Left kidney (tissue), 8 donors: ENCODE measurements at places on chromosomes 5 and 9. TPM values are rescaled to one million over a fixed set of nuclear protein-coding genes. Genes with fewer than 3 reads are reported as not detected.

CFAP157 gene
- polyA plus RNA-seq = 4.3 TPM

PCDHA2 gene
- 0.20 TPM for polyA plus RNA-seq

ARHGEF28 gene
- polyA plus RNA-seq = 60.1 TPM

SOHLH1 gene
- not detected for polyA plus RNA-seq

FOXD1 gene
- polyA plus RNA-seq = 11.1 TPM

LCN15 gene
- 0.23 TPM for polyA plus RNA-seq

SLC6A7 gene
- 0.12 TPM for polyA plus RNA-seq

STPG3 gene
- polyA plus RNA-seq = 1.5 TPM

PDGFRB gene
- 137 TPM for polyA plus RNA-seq

CARD9 gene
- polyA plus RNA-seq = 1.8 TPM

ADAMTS19 gene
- polyA plus RNA-seq = 6.8 TPM

IFNB1 gene
- polyA plus RNA-seq = not detected

TOPORS gene
- polyA plus RNA-seq = 37.5 TPM

ORM2 gene
- polyA plus RNA-seq = not detected

TRPM3 gene
- 15.4 TPM for polyA plus RNA-seq

EGFL7 gene
- polyA plus RNA-seq = 38.8 TPM

GADD45G gene
- 1.7 TPM for polyA plus RNA-seq

ZNF354B gene
- polyA plus RNA-seq = 34.4 TPM

NEURL1B gene
- 14.8 TPM for polyA plus RNA-seq

PPP1R26 gene
- polyA plus RNA-seq = 31.2 TPM

UBE2QL1 gene
- polyA plus RNA-seq = 0.70 TPM

CTSV gene
- 32.0 TPM for polyA plus RNA-seq

GIN1 gene
- 14.3 TPM for polyA plus RNA-seq

HMCN2 gene
- 0.98 TPM for polyA plus RNA-seq

BARX1 gene
- polyA plus RNA-seq = 0.25 TPM

ENTPD2 gene
- 4.7 TPM for polyA plus RNA-seq

HRCT1 gene
- 0.30 TPM for polyA plus RNA-seq

TMED9 gene
- 139 TPM for polyA plus RNA-seq

FAM78A gene
- polyA plus RNA-seq = 2.4 TPM

FGF1 gene
- 17.4 TPM for polyA plus RNA-seq

MACROH2A1 gene
- 242 TPM for polyA plus RNA-seq

SV2C gene
- polyA plus RNA-seq = 0.08 TPM
